ENCODE measurements at places on chromosomes 3 and 15.

DNA sequence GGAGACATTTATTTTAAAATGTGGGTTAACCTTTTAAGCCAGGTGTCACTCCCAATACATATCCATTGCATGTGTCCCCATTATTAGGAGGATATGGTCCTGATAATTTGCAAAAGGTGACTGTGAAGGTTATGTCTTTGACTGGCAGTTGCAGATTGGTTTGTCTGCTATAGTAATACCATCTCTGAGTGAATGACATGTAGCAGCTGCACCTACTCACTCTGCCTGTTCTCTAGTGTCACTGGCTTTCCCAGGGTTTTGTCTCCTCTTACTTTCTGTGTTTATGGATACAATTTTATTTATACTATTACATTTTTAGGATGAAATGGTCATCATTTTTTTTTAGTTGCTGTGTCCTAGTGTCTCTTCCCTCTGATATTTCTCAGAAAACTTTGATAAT, 393.2 kb downstream of the C3orf38 start:
- DNase-seq: no peak

DNA sequence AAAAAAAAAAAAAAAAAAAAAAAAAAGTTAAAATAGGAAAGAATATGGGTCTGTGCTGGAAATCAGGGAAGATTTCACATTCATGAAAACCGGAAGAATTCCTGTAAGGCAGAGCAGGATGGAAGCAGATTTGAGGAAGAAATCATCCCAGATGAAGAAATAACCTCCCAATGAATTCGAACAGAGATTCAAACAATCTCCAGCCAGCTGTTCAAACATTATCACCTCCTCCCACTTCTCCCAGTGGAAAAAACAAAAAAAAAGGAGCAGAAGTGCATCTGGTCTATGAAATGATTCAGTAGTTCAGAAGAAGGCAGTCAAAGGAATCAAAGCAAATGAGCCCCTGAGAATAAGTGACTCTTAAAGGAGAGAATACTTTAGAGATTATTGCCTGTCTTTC, 33.1 kb downstream of the CP start:
- no peak for DNase-seq

DNA sequence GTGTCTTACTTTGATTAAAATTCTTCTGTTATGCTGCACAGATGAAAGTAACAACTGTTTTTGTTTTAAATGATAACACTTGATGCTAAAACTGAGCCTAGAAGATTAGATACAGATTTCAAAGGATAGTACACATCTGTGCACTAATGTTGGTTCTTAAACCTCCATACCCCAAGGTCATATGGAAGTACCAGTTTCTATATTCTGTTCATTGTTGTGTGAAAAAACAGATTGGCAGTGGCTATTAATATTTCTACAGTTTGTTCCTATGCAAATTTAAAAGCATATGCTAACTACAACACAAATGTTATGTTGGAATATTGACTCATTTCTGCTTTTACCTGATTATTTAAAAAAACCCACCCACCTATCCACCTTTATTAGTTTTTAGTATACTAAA, 32.0 kb upstream of the GBE1 start:
- no peak for DNase-seq

DNA sequence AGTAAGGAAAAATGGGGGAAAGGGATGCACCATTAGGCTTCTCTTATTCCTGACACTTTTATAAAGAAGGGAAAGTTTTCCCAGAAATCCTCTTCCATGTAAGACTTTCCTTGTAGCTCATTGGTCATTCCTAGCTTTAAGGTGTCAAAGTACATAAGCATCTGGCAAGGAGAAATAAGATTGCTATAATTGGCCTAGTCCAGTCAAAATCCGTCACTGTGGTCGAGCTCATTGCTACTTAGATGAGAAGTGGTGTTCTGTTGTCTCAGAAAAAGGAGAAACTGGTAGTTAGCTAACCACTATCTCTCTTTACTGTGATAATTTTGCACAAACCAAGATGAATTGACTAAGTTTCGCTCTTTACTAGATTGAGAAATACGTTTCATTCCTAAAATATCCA, 370.1 kb downstream of the CNTN4 start:
- DNase-seq: no peak

DNA sequence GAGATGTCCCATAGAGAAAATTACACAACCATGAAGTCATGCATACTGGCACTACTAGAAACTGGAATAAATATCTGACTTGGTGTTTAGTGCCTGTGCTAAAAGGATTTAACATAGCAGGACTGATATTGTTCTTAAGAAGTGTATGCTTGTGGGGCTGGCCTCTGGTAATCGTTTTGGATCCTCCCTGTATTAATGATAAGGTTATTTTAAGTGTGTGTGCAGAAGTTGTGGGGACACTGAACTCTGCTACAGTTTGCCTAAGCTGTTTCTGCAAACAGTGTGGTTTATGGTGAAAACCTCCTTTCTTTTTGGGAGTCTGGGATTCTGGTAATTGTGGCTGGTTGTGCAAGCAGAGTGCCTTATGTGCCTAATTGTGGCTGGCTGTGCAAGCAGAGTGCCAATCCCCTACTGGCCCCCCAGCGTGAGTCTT, 120.8 kb downstream of the CLASP2 start:
- no peak for DNase-seq

DNA sequence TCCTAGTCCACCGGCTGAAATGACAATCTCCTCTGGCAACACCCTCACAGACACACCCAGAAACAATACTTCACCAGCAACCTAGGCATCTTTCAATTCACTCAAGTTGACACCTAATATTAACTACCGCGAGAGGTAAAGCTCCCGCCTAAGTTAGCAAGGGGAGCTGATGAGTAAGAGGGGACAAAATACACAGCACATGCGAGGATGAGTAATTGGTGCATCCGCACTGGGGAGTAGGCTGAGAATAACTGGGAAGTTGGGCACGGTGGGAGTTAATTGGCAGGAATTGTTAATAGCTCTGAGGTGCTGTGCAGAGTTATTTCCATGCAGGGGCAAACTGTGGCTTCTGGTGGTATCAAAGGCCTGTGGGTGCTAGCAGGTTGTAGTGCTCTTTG, 14.5 kb upstream of the PLD1 start:
- DNase-seq: no peak

- DNase-seq: no peak
Measured at GRCh38 chr3:177181418-177181817, 15.9 kb downstream of the TBL1XR1 start.

- DNase-seq: no peak
Measured at GRCh38 chr15:38896647-38897046, 332.0 kb upstream of the RASGRP1 start.

GRCh38 chr3:24678421-24678865, 183.8 kb upstream of the THRB start:
- DNase-seq: no peak

GRCh38 chr3:84960581-84960980, 1.8 kb downstream of the CADM2 start:
- DNase-seq: no peak

DNA sequence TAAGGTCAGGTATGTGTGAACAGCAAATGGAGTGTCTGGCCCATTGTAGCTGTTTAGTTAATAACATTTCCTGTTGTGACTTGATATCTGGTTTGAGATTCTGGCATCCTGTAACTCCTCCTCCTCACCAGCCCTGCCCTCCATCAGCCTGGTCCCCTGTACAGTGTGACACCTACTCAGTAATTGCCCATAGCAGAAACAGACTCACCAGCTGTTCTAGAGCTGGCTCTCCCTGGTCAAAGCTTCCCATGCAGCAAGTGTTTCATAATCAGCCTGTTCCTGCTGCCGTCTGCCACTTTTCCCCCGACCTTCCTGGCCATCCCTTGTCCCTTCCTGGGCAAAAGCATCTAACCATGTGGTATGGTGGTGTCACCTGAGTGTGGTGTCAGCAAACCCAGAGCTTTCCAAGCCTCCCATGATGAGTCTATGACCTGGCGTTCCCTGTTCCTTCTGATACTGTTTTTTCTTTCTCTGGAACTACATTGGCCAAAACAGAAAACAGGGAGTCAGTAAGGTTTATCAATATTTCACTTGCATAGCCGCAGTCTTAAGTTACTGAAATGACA, 55.4 kb downstream of the B3GALNT1 start:
- no peak for DNase-seq

DNA sequence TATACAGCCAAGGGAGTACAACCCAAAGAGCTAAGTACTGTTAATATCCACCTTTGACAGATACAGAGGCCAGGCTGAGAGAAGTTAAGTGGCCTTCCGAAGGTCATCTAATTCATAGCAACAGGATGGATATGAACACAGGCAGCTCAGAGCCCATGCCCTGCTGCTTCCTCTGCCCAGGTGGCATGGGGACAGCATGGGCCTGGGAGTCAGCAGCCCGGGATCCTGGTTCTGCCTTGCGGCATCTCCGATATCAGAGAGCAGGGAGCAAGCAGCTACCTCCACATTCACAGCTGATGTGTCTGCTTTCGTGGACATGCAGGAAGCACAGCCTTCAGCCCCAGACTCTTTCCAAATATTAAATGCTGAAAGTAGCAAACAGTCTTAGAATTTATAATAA, 55.6 kb downstream of the STARD5 start:
- no peak for DNase-seq

DNA sequence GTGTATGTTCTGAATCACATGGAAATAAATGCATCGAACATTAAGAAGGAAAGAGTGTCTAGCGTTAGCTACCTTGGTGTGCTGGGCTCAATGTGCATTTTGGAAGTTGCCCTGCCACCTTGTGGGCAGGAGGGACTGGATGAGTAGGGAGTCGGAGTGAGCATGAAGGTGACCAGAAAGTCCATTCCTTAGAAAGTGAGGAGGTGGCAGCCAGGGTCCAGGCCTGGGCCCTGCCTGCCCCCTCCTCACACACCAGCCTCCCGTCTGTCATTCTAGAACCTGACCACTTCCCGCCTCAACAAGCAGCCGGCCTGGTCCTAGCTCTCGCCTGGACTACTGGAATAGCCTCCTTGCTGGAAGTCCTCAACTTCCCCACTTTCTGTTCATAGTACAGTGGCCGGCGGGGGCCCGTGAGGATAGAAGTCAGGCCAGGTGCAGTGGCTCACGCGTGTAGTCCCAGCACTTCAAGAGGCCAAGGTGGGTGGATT, 10.2 kb upstream of the GATA2 start:
- no peak for DNase-seq

GRCh38 chr3:134235577-134236076, 15.0 kb downstream of the RYK start:
- no peak for DNase-seq

GRCh38 chr3:31179768-31180167, 285.3 kb upstream of the GADL1 start:
- no peak for DNase-seq

DNA sequence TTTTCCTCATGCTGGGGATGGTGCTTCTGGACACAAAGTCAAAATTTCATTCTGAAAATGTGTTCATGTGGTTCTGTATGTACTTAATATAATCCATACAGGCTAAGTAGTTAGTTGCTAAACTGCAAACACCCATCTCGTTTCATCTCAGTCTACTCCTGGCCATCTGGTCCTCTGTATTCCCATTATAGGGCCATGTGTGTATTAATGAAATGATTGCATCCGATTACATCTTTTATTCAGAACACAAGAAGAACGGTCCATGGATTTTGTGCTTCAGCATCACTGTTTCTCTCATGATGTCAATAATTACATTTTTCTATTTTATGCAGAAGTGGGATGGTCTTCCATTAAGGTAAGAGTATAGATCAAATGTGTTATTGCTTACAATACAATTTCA, 6.1 kb upstream of the GJD2 start:
- DNase-seq: no peak

GRCh38 chr15:79341396-79341795, 30.5 kb downstream of the TMED3 start:
- no peak for DNase-seq

- no peak for DNase-seq
Measured at GRCh38 chr15:79481793-79482192, 49.7 kb downstream of the MINAR1 start.

DNA sequence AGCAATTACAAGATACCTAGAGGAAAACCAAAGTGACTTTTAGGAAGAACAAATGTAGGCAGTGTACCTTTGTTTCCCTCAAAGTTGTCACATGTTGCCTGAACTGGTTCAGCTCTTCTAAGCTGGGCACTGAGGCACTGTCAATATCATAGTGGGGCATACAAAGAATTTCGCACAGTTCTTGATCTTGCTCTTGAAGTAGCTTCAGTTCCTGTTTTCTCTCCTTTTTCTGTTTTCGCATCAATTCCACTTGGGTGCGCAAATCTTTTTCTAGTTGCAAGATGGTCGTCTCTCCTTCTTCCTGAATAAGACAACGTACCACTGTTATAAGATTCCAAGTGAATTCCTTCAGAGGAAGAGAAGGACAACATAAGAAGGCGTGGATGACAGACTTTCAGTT, 12.7 kb downstream of the PRC1 start:
- DNase-seq: no peak

- DNase-seq: no peak
Measured at GRCh38 chr3:122754929-122755328, 38.7 kb downstream of the HSPBAP1 start.

- no peak for DNase-seq
Measured at GRCh38 chr15:51798281-51798680, 31.2 kb upstream of the TMOD3 start.

- DNase-seq: no peak
Measured at GRCh38 chr3:183100376-183100775, 1.1 kb upstream of the MCCC1 start.

- no peak for DNase-seq
Measured at GRCh38 chr15:41605566-41605965, 46.6 kb downstream of the TYRO3 start.

DNA sequence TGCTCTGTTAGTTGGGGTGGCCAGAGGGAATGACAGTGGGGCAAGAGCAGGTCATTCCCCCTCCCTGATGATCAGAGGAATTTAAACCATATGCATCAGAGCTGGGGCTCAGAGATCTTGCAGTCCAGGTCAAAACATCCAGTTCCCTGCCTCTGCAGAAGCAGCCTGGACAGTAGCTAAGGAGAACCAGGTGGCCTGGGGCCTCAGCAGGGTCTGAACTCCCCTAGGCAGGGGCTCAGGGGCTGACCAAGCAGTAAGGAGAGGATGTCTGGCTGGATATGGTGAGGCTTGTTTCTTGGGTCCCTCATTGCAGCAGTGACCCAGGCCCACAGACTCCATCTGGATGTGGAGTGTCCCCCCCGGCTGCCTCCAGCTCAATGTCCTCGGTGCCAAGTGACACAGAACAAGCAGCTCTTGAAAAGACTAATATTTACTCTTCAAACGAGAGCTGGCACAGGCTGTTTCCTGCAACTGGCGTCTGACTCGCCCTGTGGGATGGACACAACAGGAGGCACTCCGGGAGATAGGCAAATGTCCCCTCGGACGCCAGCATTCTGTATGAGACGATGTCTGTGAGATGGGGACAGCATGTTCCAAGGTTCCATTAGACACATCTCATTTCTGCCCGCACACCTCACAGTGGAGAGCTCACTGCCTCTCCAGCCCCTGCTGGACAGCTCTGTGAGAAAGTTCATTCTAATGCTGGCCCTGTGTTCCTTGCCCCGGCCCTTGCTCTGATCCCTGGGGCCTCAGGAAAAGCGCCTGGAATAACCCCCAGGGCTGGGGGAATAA, 37.1 kb downstream of the SEC22C start:
- DNase-seq: no peak

- DNase-seq: no peak
Measured at GRCh38 chr3:149832086-149832485, 19.1 kb downstream of the RNF13 start.

GRCh38 chr15:68385240-68385561, 46.8 kb downstream of the ITGA11 start:
- no peak for DNase-seq
